ENCODE measurements at places on chromosomes 4 and X.

GRCh38 chr4:115871596-115871995 lies 758.2 kb upstream of the NDST4 start:
- no peak for DNase-seq

GRCh38 chr4:108051343-108051742 lies 61.7 kb downstream of the HADH start:
- no peak for DNase-seq

DNA sequence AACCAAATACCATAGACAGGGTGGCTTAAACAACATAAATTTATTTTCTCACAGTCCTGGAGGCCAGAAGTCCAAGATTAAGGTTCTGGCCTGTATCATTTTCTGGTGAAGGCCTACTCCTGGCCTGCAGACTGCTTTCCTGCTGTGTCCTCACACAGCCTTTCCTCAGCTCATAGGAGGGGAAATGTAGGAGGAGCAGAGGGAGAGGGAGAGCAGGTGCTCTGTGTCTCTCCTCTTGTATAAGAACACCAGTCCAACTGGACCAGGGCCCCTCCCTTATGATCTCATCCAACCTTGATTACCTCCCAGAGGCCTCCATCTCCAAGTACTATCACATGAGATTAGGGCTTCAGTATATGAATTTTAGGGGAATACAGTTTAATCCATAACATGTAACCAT lies 34.3 kb downstream of the RAPGEF2 start:
- DNase-seq = no peak

DNA sequence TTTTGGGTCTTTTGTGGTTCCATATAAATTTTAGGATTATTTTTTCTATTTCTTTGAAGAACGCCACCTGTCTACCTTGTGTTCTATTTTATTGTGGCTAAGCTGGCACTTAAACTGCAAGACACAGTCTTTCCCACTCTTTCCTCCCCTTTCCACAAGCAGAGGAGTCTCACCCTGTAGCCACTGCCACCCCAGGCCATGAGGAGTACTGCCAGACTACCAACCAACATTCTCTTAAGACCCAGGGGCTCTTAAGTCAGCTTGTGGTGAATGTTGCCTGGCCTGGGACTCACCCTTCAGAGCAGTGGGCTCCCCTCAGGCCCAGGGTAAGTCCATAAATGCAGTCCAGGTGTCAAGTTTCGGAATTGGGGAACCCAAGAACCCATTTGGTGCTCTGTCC lies 58.0 kb upstream of the FMR1 start:
- no peak for DNase-seq

- no peak for DNase-seq
Observed at GRCh38 chrX:132257116-132257515, 37.9 kb upstream of the RAP2C start.

DNA sequence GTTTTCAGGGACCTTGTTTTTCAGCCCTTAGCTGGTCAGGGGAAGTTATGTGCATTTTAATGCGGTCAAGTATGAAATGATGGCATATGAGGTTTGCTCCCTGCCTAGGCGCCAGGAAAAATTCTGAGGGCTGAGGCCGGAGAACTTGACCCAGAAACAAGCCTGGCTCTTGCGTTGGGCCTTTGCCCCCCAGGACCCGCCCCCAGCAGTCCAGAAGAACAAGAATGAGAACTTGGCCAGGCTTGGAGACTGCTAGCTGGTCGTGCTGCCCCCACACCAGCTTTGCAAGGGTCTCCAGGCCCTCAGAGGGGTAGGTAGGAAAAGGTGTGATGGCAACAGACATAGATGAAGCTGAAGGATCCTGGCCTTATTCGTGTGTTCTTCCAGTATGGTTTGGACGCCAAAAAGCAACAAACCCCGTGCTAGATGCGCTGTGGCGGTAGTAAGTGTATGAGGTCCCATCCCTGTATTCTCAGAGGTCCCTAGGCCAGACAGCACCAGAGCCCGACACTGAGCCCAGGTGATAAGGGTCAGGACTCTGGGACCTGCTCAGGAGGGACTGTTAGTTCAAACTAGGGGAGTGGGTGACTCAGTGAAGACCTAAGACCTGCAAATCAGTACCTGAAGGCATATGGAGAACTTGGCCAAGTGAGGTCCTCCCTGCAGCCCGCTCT lies 10.5 kb downstream of the NKX3-2 start:
- no peak for DNase-seq

GRCh38 chrX:153688071-153688470 lies 345 bp downstream of the SLC6A8 start:
- DNase-seq = no peak

GRCh38 chr4:19187691-19188090 lies 1064.0 kb upstream of the SLIT2 start:
- DNase-seq = no peak

DNA sequence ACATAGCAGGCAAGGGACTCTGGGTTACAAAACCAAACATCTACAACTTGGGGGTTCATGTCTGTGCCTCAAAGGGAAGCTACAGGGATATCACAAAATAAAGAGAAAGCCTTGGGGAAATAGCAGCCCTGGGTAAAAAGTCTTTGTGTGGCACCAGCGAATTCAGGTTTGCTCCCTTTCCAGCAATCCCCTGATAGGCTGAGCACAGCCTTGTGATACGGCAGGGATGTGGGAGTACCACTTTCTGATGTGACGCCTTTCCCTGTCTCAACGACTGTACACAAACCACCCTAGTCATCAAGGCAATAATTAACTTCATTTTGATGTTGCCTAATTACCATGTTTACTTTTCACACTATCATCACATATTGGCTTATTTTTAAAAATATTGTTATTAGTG lies 164.9 kb downstream of the LDB2 start:
- DNase-seq = no peak

GRCh38 chr4:54229631-54230483 lies 764 bp downstream of the PDGFRA start:
- DNase-seq = no peak

DNA sequence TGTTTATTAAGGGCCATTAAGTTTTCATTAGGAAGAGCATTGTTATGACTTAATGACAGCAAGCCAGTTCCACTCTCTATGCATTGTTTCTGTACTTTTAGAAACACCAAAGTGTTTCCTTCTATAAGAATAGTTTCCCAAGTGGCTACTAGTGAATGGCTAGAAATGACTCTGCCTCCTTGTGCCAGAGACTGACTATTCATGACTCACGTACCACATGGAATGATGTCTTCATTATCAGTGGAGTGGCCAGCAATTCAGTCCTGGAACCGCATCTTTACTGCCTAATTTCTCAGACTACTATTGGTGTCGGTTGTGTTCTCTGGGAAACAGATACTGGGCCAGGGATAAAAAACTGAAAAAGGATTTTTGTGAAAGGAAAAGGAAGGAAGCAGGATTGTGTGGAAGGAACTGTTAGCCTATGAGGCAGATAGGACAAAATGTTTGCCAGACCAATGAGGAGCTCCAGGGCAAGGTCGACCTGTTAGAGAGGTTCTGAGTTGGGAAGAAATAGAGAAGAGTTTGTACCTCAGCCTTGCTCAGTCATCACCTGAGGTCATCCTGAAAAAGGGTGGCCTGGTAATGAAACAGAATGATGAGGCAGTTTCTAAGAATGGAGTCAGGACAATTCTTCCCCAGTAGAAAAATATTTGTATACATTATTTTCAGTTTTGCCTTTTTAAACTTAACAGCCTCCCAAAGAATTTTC lies 218.6 kb downstream of the SPCS3 start:
- DNase-seq = no peak

DNA sequence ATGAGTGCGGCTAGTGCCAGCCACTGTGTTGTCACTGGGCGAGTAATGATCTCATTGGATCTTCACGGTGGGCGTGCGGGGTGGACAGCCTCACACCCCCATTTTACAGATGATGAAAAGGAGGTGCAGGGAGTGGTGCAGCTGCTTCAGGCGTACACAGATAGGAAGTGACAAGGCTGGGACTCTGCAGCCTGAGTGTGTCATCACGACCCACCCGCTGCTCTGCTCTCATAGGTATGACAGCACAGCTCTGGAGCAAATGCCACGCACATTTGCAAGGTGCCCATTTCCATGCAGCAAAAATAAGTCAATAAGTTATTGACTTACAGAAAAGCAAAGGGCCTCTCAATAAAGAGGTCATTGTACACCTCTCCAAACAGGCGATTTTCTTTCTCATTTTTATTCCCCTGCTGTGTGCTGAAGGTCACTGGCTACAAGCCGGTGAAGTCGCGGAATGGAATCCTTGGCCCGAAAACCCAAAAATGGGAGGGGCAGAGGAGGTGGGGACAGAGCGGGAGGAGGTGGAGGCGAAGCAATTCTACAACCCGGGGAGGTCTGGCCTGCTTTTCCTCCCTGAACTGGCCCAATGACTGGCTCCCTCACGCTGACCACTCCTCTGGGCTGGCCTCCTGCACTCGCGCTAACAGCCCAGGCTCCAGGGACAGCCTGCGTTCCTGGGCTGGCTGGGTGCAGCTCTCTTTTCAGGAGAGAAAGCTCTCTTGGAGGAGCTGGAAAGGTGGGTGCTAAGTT lies at the start of gene SOD3:
SOD3 (plus strand) TSS at position 658 of the 750 bp plus-strand sequence. CDS start 3,949 bp downstream, outside the sequence.
- DNase-seq = peak; percentile 50

DNA sequence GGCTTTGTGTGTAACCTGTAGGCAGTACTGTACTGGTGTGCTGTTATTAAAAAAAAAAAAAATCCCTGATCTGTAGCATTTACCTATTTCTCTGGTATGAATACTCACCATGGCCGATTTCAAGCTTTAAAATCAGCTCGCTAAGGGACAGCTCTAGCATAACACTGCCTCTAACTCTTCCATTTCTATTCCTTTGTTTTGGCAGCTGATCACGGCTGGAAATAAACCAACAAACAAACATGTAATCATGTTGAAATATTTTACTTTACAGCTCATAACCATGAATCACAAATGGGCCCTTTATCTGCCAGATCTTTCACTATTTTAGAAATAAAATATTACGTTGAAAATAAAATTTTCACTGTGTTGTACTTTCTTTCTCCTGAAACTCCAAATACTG lies 60.5 kb upstream of the IL15 start:
- DNase-seq = no peak

DNA sequence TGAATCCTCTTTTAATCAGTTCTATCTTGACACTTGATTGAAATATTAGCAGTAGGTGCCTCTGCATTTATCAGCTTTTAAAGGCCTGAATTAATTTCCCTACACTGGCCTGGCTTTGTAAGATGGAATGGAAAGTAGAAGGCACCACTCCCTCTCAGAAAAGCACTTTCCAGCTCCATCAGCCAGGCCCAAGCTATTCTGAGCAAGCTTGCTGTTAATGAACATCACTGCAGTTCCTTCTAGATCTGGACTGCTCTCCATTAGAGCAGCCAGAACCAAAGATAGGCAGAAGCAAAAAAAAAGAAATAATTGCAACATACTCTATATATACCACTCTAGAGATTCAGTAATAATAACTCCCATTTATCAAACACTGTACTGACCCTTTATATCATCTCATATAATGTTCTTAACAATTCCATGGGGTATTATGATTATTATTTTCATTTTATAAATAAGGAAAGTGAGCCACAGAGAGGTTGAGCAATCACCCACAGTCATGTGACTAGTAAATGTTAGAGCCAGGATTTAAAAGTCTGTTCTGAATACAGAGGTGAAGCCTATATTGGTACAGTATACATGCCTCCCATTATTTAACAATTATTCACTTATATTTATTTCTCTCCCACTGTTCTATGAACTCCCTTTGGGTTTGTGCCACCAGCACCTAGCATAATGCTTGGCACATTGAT lies 39.4 kb upstream of the GPC3 start:
- DNase-seq = no peak

- no peak for DNase-seq
Observed at GRCh38 chrX:103584596-103584995, 719 bp upstream of the TCEAL4 start.

DNA sequence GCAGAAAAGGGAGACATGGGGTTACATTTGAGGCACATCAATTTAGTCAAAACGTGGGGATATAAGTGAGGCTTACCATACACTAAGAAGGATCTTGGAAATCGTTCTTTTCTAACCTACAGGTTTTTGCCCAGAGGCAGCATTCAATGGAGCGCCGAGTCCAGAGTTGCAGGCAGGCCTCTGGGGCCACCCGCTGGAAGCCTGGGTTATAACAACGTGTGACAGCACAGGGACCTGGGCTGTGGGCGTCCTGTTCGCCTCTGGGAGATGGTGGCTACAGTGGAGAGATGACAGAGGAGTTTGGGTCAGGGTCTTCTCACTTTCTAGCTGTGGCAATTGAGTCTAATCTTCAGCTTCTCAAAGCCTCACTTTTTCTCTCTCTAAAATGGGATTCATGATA lies 53.9 kb downstream of the ENPP6 start:
- DNase-seq = no peak

DNA sequence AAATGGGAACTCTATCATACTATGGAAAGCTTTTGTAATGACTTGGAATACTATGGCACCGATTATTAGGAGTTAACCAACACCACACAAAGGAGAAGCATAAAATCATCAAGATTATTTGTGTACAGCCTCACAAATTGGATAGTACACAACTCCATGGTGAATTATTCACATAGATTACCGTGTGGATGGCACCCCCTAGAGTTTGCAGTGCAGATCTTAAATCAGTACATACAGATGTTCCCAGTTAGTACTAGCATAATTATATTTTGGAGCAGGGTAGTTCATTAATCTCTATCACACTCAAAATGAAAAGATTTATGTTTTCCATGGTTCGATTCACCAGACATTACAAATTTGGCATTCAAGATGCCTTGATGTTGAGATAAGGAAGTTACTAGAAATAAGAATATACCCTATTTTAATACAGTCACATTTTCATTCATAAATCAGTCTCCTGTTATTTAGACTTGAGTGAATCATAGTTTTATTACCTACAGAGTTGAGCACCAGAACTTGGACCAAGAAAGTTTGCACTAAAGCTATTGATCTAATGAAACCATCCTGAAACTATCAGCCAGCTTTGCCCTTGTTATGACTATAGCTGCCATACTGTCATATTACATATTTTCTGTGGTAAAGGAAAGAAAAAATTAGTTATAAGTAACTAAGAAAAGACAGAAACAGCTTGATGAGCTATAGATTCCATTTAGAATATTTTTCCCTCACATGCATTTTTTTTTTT lies 531.8 kb downstream of the GLUD2 start:
- DNase-seq = no peak

DNA sequence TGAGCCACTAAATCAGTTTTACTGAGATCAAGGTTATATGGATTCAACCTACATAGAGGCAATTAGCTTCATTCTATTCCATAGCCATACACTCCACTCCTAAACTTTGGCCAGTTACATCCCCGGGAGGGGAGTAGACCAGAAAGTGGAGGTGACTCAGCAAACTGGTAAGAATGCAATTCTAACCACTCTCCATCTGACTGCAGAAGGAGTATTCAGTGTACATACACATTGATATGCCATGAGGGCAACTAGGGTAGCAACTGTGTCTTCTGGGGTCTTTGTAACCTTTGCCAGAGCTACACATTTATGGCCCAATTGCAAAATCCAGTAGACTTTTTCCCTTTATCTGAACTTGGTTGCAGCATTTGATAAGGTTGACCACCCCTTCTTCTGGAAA lies 7.6 kb downstream of the SLC25A43 start:
- DNase-seq = no peak

DNA sequence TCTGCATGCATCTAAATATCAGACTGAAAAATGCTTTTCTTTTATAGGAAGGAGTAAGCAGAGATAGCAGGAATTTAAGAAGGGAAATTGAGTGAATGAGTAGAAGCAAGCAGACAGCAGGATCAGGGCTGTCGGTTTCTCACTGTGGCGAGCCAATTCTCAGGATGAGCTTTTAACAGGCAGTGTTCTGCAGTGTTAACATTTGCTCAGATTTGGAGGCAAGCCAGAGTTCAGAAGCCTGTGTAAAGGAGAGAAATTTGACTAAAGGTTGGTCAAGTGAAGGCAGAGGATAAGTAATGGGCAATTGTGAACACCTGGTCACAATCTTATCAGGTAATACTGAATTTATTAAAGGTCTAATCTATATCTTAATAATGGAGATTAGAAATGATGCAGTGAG lies 133.3 kb upstream of the MAGEB16 start:
- no peak for DNase-seq
